Esophagus squamous epithelium (tissue), 5 donors: ENCODE measurements at places on chromosomes 5 and 9.

GRCh38 chr5:180583738-180584137 is 7.6 kb downstream of the SCGB3A1 start:
- DNase-seq, result no peak

DNA sequence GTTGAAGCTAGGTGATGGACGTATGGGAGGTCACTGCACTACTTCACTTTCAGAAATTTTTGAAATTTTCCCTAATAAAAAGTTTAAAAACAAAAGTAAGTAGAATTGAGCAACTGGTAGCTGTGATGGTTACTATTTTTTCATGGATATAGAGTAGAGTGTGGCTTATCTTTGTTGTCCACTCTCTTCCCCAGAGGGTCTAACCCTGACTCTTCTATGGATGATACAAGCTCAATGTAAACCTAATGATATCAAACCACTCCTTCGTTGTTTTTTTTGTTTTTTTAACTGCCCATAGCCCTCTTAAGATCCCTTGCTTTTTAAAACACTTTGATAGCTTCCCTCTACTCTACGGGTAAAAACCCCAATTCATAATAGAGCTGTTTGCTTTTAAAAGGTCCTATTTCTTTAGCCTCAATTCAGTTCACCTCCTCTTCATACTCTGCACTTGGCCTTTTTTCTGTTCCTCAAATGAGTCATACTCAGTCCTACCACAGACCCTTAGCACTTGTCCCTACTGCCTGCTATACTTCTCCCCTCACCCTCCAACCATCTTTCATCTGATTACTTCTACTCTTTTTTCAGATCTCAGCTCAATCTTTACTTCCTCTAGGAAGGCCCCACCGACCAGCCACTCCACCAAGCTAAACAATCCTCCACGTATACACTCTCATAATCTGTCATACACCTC is 2.6 kb downstream of the HDAC3 start:
- DNase-seq, result no peak

GRCh38 chr5:136031711-136032110 is 2.9 kb downstream of the TGFBI start:
- no peak for DNase-seq

GRCh38 chr5:78887384-78888118 is 97.6 kb downstream of the ARSB start:
- DNase-seq, result no peak

- no peak for DNase-seq
Observed at GRCh38 chr5:143205386-143205785, 198.1 kb downstream of the NR3C1 start.

- DNase-seq, result no peak
Observed at GRCh38 chr9:6827439-6828145, 69.8 kb downstream of the KDM4C start.

GRCh38 chr5:90632791-90633190 is 74.2 kb downstream of the ADGRV1 start:
- no peak for DNase-seq
